ENCODE measurements at places on chromosomes 11 and 22.

DNA sequence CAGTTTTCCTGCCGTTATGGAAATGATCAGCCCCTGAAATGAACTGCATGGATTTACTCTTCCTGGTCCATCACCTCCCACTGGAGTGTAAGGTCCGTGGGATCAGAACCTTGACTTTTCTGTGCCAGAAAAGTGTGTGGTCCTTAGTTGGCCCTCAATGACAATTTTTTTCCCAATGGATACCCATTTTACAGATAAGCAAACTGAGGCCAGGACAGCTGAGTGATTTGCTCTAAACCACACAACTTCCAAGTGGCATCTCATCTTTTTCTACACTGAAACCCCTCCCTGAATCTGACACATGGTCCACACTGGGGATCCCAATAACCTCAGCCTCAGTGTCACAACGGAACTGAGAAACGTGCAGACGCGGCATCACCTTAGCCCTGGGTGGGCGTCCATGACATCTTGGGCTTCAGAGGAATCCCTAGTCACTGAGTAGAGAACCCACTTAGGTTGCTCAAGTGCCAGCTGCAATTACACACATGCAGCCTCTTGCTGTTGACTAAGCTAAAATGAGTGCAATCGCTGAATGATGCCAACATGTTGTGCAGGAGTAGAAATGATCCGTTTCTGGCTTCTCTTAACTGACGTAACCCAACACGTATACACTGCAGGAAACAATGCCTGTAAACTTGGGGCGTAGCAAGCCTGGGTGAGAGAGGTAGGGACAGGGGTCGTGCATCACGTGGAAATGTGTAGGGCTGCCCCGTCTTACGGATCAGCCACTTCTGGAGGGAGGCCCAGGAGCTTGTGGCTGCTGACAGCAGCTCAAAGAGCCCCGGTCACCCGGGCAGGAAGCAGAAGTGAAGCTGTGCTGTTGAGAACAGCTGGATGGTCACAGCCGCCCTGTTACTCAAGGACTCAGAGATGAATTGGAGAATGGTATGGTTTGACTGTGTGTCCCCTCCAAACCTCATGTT lies 136.3 kb downstream of the SHANK2 start:
- DNase-seq = no peak

- DNase-seq = no peak
Measured at GRCh38 chr22:27512283-27512761, 289.2 kb downstream of the MN1 start.

- DNase-seq = no peak
Measured at GRCh38 chr11:14044916-14045315, 82.4 kb downstream of the SPON1 start.

DNA sequence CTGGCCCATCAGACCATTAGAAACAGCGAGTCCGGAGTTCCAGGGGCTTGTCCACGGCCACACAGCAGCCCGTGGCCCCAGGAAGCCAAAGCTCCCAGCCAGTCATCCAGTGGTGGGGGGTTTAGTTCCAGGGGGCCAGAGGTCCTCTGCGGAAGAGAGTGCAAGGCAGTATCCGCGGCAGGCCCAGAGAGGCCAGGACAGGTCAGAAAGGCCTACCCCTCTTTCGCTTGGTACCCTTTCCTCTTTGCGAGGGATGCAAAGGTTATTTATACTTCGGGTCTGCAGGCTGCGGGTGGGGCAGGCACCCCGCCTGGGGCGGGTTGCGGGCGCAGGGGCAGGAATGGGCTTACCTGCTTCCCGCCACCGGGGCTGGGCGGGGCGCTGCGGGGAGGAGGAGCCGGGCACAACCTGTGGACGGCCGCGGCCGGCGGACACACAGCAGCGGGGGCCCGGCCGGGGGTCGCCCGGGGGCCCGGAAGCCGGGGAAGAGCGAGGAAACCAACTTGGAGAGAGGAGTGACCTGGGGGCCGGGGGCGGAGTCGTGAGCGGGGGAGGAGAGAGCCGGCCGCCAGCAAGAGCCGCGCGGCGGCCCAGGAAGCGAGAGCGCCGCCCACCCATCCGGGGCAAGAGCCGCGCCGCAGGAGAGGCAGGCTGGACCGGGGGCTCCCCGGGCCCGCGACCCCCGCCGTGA lies at the start of gene SH3BP1:
Gene SH3BP1, plus strand, starts transcription at position 600 of the 691 bp plus-strand sequence. CDS start 119 bp downstream, outside the sequence.
- DNase-seq = no peak

DNA sequence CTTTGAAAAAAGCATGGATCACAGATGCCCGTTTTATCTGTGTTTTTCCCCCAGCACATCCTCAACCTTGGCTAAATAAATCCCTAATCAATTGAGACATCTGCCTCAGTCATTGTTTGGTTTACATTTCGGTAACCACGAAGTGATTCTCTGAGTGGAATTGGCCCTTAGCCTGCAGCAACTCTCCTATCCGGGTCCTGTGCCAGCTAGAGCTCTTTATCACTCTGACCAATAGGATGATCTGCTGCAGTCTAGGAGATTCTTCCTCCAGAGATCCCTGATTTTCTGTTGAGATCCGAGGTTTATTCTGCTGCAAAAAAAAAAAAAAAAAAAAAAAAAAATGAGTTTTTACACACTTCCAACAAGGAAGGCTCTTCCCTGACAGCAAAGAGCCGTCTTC lies 137.3 kb downstream of the KCNA4 start:
- DNase-seq = no peak

- no peak for DNase-seq
Measured at GRCh38 chr11:129699711-129700304, 115.8 kb upstream of the TMEM45B start.

DNA sequence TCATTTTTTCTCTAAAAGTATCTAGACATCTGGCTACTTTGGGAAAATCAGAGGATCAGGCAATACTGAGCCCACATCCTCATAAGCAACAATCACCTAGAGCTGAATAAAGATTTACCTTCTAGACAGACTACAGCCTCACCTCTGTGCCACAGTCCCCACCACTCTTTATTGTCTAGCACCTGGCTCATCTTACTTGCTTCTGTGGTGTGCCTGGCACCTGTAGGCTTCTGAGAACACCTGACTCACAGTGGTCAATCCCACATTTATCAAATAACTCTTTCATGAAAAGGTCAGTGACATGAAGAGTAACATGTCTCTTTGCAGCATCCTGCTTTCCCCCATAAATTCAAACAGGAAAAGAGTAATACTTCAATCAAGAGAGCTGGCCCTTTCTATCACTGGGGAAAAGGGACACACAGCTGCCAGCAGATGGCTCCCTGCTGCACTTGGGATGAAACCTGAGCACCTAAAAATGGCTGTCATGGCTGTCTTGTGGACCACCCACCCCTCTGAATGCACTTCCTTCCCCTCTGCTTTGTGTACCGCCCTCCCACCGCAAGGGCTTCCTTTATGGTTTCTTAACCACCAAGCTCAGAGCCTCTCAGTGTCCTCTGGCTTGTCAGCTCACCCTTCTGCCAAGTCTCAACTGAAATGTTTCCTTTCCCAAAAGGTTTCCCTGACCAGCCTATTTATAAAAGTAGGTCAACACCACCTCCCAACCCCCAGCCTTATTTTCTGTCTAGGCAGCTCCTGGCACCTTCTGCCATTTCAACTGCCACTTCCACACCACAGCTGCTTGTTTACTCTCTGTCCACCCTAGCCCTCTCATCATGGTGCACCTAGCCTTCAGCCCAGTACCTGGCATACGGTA lies 9.3 kb downstream of the TFIP11 start:
- no peak for DNase-seq

GRCh38 chr11:133886029-133886428 lies 40.7 kb upstream of the SPATA19 start:
- DNase-seq = no peak

- DNase-seq = no peak
Measured at GRCh38 chr22:18154821-18155390, 4.9 kb downstream of the USP18 start.
